CD8-positive, alpha-beta memory T cell (primary cell): ENCODE measurements at places on chromosomes 11 and 22.

- no peak for DNase-seq
Measured at GRCh38 chr11:65887723-65888162, 528 bp downstream of the FIBP start.

GRCh38 chr11:63023841-63024648 lies 8.4 kb upstream of the SLC22A8 start:
- peak; percentile 73 for DNase-seq

DNA sequence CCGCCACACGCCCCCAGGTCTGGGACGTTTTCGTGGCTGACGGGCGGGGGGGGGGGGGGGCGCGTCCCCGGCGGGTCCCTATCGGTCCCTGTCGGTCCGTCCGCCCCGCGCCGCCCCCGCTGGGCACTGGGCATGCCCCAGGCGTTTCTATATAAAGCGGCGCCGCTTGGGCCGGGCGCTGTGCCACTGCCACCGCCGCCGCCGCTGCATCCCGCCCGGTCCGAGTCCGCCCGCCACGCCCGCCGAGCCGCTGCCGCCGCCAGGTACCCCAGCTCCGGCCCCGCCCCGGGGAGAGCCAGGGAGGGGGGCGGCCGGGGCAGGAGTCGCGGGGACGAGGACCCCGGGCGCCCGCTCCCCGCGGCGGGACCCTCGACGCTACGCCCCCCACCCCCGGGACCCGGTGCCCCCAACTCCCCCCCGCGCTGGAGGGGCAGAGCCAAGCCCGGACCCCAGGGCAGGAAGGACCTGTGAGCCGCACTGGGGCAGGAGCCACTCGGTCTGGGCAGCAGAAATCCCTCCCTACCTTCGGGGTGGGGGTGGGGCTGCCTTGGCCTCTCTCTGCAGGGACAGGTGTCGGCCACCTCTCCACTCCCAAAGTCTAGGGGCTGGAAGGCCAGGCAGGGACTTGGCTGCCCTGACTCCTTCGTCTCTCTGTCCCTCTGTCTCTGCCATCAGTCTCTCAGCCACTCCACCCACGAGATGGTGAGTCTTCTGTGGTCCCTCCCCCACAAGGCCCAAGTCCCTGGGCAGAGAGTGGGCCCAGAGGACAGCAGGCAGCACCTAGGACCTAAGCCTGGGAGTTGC lies at the start of gene CARNS1:
TSS of gene CARNS1 (plus strand) at position 178 of the 804 bp plus-strand sequence. CDS start at position 700, 522 bp downstream.
- DNase-seq: no peak

- no peak for DNase-seq
Measured at GRCh38 chr11:64007629-64008282, 21.5 kb downstream of the OTUB1 start.

DNA sequence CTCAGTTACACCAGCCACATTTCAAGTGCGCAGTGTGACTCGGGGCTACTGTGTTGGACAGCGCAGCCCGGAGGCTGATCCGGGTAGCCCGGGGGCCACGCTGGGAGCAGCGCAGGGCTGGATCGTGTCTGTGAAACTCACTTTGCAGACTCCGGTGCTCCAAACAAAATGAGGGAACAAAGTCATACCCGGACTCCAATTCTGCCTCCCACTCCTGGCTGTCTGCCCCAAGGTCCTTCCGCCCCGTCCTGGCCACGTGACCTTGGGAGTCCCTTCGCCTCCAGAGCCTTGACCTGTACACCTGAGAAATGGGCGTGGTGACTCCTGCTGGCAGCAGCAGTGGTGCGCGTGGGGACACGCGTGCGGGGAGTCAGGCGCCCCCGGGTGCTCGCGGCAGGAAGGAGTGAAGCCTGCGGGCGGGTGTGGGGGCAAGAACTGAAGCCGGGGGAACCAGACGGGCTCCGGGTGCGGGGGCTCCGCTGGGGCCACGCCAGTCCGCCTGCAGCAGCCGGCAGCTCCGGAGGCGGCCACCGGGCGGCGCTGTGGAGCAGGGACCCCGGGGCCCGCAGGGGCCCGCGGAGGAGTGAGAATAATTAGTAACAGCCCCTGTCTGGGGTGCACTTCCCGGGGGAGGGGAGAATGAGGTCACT lies 42.4 kb downstream of the KCNJ4 start:
- DNase-seq: no peak

- DNase-seq: no peak
Measured at GRCh38 chr11:12757416-12757815, 83.2 kb downstream of the TEAD1 start.

- DNase-seq: no peak
Measured at GRCh38 chr11:124884869-124885479, 12.7 kb downstream of the ROBO4 start.

DNA sequence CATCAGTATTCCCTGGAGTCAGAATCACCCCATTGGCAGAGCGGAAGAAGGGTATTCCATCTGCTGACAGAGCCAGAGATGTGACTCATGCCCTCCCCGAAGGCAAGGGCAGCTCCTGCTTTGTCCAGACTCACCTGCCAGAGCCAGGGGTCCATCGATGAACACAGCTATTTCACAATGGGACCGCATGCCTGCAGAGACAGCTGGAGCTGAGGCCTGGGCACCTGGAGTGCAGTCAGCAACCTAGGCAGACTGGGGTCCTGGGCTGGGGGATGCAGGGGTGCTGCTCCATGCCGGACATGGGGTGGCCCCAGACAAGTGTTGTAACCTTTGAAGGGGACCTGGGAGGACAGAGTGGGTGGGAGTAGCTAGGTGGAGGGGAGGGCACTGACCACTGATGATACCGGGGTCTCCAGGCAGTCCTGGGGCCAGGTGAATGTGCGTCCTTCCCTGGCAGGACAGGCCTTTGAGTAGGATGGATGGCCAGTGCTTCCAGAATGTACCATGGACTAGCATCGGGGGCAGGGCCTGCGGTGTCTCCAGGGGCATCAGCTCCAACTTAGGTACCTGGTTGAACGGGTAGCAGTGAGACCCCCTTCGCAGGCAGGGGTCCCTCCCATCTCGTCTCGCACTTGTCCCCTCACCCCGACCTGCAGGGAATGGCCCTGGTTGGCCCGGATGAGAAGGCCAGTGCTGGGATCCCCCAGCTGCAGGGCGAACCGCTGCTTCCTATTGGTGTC lies 1.7 kb downstream of the TRPT1 start:
- no peak for DNase-seq

- no peak for DNase-seq
Measured at GRCh38 chr22:20656902-20657836, 116.7 kb upstream of the SERPIND1 start.

GRCh38 chr11:124460459-124460858 lies 15.0 kb upstream of the OR8B8 start:
- no peak for DNase-seq

DNA sequence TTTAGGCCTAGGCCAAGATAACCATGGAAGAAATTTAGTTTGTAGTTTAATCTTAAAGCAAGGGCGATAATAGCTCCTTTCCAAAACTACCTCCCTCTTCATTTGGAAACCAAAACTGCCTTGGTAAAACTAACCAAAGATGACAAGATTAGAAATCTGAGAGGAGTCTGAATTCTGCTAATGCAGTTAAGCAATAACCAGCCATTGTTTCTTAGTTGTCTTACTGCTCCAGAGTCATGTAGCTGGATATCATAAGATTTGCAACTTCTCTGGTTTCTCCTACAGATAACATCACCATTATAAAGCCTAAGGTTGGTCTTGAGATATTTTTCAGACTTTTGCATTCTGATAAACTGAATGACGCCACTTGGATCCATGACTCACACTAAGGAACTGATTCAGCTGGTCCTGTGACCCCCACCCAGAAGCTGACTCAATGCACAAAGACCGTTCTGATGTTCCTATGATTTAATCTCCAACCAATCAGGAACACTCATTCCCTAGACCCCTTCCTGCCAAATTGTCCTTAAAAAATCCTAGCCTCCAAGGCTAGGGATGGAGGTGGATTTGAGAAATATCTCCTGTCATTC lies 200.8 kb downstream of the LUZP2 start:
- no peak for DNase-seq

GRCh38 chr11:22634897-22635629 lies 9.4 kb upstream of the FANCF start:
- no peak for DNase-seq

DNA sequence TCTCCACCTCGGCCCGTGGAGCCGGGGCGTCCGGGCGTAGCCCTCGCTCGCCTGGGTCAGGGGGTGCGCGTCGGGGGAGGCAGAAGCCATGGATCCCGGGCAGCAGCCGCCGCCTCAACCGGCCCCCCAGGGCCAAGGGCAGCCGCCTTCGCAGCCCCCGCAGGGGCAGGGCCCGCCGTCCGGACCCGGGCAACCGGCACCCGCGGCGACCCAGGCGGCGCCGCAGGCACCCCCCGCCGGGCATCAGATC lies 439 bp downstream of the YAP1 start:
- no peak for DNase-seq

GRCh38 chr11:66835768-66836405 lies 7.4 kb upstream of the RCE1 start:
- DNase-seq: no peak

- DNase-seq: no peak
Measured at GRCh38 chr11:70134490-70134889, 56.4 kb downstream of the ANO1 start.

DNA sequence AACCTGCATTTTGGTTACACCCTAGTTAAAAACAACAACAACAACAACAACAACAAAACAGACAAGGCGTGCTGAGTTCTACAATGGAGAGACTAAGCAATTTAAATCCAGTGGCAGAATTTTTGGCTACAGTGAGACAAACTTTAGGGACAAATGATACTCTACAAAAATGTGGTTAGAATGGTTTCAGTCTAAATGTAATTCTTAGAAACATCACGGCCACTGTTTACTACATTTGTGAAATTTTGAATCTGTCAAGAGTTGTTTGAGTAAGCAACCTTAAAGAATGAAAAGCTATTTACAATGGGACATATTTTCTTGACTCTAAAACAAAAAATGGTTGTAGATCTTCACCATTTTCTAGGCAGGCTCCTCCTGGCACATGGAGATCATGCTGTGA lies 259.4 kb downstream of the SWAP70 start:
- no peak for DNase-seq

DNA sequence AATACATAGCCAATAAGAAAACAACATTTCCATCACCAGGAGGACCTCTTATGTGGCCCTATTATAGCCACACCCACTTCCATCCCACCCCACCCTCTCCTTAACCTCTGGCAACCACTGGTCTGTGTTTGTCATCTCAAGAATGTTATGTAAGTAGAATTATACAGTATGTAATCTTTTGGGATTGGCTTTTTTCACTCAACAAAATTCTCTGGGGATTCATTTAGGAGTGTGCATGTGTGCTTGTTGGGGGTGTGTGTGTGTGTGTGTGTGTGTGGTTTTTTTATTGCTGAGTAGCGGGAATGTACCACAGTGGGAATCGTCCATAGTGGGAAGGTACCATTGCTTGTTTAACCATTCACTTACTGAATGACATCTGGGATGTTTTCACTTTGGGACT lies 5.2 kb downstream of the KCNJ5 start:
- no peak for DNase-seq

DNA sequence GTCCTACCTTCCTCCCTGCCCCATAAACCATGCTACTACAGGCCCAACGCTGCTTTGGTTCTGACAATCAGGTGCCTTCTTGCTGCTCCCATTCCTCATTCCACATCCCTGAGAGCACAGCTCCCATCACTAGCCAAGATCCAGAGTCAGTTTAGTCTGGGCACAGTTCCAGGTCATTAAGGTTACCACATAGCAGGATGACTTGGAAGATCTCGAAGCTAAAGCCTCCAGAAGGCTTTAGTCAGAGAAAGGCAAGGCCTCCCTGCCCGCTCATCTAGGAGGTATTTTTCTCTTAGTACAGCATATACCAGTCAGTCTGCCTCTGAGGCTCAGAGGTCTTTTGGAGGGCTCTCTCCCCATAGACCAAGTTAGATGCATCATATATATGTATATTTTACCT lies 30.3 kb downstream of the TRIM66 start:
- no peak for DNase-seq

GRCh38 chr11:34263441-34264091 lies 94.2 kb downstream of the ABTB2 start:
- DNase-seq: no peak

- no peak for DNase-seq
Measured at GRCh38 chr11:64444838-64445441, 86.0 kb downstream of the RPS6KA4 start.

DNA sequence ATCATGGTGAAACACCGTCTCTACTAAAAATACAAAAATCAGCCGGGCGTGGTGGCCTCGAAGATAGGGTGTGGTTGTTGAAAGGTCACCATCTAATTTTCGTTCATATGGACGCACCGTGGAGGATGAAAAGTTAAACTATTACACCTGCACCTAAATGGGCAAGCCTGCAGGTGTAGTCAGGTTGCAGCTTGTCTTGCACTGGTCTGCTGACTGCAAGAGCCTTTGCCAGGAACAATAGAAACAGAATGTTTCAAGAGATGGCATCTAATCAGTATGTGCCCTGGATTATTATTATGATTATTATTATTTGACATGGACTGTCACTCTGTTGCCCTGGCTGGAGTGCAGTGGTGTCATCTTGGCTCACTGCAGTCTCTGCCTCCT lies 908 bp downstream of the NADSYN1 start:
- DNase-seq: no peak

DNA sequence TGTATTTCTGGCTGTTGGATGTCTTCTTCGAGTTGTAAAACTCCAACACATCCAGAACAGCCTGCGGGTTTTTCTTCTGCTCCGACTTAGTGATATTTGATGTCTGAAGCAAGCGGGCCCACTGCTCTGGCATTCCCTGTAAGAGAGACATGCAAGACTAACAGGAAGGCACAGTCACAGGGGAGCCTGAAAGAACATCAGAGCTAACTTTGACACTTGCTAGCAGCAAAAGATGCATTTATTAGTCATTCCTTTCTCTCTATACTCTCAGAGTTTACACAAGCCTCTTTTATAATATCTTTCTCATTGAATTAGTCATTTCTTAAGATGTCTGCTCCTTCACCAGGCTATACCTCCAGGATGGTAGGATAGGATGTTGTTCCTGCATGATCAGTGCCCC lies 77.8 kb upstream of the GDPD4 start:
- DNase-seq: no peak

- no peak for DNase-seq
Measured at GRCh38 chr22:19844377-19845053, 10.2 kb downstream of the GNB1L start.

DNA sequence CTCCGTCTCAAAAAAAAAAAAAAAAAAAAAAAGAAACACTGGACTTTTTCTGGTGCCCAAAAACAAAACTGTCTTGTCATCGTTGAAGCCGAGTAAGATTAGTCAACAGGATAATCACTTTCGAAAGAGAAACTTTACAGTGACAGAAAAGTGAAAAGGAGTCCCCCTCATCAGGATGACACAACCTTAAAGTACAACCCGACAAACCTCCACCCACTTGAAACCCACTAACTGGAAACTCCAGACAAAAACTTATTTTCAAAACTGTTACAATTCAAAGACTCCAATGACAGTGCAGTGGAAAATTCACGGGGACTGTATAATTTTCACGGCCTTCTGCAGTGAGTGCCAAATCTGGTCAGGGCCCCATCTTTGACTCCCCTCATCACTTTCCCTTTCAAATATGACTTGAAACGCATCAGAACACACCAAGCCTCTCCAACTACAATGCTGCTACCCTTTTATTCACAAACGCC lies 1.3 kb downstream of the DENND5A start:
- DNase-seq: no peak

DNA sequence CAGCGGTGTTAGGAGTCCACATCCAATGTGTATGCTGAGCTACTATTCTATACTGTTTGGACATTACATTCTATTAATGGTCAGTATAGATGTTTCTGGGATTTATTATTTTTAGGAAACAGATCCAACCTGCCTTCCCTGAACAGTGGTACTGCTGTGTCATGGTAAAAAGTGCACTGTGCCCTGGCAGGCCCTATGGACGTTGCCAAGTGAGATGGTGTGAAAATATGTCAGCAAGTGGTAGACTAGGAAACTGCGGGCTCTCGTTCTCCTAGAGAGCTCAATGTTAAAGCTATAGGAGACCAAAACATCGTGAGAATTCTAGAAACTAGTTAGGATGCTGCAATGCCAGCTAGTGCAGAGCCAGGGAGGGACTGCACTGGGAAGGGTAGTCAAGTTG lies 26.0 kb upstream of the CYP2D6 start:
- no peak for DNase-seq
